Muscle of back (tissue), 13 donors: ENCODE measurements at places on chromosomes 12 and 14. TPM values are rescaled to one million over a fixed set of nuclear protein-coding genes. Genes with fewer than 3 reads are reported as not detected.

SLC5A8 gene
- not detected for polyA plus RNA-seq

AGAP2 gene
- polyA plus RNA-seq = 5.6 TPM

BEST3 gene
- polyA plus RNA-seq = 32.8 TPM

PPM1H gene
- 4.0 TPM for polyA plus RNA-seq

MYF6 gene
- 63.2 TPM for polyA plus RNA-seq

EGLN3 gene
- 65.9 TPM for polyA plus RNA-seq

JAG2 gene
- 34.7 TPM for polyA plus RNA-seq

DBX2 gene
- 0.14 TPM for polyA plus RNA-seq

GNB3 gene
- polyA plus RNA-seq = 23.6 TPM

OGFOD2 gene
- polyA plus RNA-seq = 8.5 TPM

TRIM9 gene
- polyA plus RNA-seq = 1.4 TPM
